ENCODE measurements at places on chromosomes 12 and 14.

- DNase-seq = peak; percentile 5
These were observed 2.0 kb upstream of the ART4 start for GRCh38 chr12:14845350-14845750.

DNA sequence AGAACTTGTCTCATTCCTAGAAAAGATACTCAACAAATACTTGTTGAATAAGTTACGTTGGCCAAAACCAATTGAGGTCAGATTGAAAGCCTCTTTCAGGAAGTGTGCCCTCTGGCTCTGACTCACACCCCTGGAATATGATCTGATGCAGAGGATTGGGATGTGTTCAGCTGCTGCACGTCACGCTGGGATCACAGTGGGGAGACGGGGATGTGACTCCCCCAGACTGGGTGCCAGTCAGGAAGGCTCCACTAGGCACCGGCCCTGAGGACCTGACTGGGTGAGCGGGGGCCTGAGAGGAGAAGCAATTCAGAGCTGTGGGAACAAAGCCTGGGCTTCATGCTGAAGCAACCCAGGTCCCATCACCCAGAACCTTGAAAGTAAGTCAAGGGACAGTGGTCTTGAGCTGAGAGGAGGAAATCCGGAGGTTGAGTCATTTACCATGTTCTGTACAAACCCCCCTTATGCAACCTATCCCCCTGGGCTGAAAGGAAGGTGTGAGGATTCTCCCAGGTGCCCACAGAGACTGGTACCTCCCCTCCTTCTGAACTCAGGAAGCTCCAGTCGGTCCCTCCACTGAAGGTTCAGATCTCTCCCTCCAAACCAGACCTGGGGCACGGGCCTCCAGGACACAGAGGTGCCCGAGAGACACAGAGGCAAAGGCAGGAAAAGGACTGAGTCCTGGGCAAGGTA is 3.9 kb downstream of the CEBPE start:
- DNase-seq = no peak

DNA sequence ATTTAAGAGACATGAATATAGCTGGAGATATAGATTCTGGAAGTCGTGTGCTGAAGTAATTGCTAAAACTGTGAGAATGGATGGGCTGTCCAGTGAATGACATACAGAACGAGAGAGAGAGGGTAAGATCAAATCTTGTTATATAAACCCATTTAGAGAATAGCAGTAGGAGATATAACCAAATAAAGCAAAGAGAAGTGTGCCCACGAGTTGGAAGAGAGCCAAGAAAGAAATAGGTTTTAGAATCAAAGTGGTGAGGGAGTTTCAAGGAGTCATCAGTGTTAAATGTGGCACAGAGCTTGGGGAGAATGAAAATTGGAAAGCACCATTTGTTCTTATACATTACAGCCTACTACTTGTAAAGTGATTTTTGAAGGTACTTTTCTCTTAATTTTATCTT is 19.2 kb downstream of the TOGARAM1 start:
- no peak for DNase-seq

- DNase-seq = no peak
These were observed 472.0 kb upstream of the TBX3 start for GRCh38 chr12:115155665-115156645.

DNA sequence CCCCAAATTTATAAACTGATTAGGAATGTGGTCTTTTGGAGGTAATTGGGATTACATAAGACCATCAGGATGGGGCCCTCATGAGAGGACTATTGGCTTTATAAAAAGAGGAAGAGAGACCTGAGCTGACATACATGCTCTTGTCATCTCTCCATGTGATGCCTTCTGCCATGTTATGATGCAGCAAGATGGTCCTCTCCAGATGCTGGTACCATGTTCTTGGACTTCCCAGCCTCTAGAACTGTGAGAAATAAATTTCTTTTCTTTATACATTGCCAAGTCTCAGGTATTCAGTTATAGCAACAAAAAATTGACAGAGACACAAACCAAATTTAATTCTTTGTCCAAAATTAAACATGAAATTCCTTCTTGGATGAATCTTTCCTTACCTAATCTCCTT is 92.9 kb downstream of the EFCAB11 start:
- no peak for DNase-seq

GRCh38 chr12:50659260-50659659 is 104.6 kb upstream of the ATF1 start:
- DNase-seq = no peak

DNA sequence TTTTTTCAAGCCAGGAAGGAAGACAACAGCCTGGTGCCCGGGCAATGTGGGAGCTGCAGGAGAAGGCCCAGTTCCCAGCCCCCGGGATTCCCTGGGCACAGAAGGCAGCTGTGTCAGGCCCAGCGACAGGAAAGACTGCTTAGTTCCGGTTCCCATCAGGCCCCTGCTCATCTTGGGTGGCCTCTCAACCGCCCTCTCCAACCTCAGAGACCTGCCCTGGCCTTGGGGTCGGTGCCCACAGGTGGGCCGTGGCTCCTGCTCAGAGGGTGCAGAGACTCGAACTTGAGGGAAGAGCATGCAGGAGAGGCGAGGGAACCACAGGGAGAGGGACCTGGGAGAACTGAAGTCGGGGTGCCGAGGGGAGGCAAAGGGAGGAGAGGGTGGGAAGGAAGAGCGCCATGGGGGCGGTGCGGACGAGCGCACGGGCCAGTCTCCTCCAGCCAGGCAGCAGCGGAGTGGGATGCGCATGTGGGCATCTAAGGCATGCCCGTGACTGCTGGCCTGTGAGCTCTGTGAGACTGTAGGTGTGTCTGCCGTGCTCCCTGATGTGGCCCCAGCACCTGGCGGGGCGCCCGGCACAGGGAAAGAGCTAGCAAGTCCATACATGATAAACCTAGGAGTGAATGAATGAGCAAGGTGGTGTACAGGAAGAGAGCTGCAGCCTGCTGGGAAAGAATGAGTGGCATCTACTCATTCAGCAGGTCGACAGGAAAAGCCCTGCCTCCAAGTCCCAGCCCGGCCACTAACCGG is 42.7 kb downstream of the SSH1 start:
- no peak for DNase-seq

- DNase-seq = peak; percentile 87
These were observed at the start of gene TMED10 for GRCh38 chr14:75176142-75176820. Gene TMED10, minus strand, starts transcription at chr14:75176612. Its CDS starts 33 bp downstream, at chr14:75176579.

DNA sequence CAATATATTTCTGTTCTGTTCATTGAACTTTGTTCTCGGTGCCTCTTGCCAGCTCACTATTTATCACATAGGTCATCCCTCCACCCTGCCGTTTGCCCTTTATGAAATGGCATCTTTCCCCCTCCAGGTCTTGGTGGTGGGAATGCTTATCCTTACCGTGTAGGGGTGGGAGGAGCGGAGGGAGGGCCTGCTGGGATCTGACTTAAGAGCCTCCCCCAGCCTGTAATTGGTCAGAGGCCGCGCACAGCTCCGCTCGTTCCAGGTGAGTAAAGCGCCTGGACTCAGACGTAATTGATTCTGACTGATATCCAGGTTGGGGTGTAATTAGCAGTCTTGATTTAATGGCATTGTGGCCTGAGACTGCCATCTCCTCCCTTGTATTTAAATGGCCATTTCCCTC is 185.3 kb downstream of the TSPAN9 start:
- DNase-seq = no peak

- no peak for DNase-seq
These were observed 8.5 kb upstream of the PLEKHH1 start for GRCh38 chr14:67524634-67524963.

- no peak for DNase-seq
These were observed 62.6 kb upstream of the CORO1C start for GRCh38 chr12:108793756-108794441.

DNA sequence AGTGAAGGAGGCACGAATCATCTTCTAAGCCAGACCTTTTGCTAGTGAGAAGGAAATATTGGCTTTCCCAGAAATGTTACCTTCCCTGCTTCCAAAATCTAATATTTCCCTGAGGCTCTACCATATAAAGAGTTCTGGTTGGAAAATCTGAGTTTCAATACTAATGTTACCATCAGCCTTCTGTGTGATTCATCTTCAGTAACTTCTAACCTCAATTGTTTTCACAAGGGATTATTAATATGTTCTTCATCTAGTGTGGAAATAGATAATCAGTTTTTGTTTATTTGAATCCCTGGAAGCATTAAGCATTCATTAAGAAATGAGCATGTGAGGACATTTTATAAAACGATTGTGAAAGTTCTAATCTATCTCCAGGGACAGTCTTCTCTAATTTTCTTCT is 720.9 kb downstream of the AACS start:
- DNase-seq = no peak

GRCh38 chr12:749751-750270 is 2.6 kb upstream of the WNK1 start:
- DNase-seq = no peak

GRCh38 chr12:63325757-63326156 is 174.8 kb upstream of the AVPR1A start:
- no peak for DNase-seq

GRCh38 chr14:44165286-44165685 is 341.8 kb downstream of the FSCB start:
- DNase-seq = no peak

DNA sequence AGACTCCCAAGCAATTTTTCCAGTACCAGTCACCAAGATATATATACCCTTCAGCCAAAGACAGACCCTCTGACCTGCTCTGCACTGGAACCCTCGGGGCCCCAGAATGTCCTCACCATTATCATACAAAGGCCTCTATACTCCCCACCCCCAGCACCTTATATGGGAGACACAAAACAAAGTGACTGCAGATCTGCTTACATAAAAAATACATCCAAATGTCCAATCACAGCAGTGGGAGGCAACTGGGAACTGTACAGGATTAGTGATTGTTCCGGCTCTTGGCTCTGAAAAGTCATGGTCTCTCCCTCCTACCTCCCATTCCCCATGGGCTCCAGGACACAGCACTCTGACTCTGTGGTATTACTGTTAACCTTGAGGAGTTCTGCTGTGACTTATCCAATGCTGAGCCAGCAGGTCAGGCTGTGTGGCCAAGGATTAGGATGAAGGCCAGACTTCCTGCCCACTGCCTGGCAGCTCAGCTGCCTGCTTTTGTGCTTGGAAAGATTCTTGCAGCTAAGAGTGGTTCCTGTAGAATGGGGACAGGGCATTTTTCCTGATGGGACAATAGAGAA is 13.7 kb downstream of the OXA1L start:
- DNase-seq = no peak

DNA sequence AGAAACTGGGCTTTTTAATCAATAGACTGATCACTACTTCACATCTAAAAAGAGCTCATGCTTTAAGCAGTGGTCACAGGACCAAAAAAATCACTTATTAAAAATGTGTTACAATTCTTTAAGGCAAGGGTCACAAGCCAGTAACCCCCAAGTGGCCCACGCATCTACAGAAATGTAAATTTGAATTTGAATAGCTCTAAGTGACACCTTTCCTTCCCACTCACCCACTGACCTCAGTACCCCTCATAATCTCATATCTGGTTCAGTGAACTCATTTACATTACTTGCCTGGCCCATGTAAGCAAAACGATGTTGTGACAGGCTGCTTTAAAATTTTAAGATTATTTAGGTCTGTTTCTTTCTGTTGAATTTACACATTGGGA is 27.4 kb downstream of the NELL2 start:
- no peak for DNase-seq

DNA sequence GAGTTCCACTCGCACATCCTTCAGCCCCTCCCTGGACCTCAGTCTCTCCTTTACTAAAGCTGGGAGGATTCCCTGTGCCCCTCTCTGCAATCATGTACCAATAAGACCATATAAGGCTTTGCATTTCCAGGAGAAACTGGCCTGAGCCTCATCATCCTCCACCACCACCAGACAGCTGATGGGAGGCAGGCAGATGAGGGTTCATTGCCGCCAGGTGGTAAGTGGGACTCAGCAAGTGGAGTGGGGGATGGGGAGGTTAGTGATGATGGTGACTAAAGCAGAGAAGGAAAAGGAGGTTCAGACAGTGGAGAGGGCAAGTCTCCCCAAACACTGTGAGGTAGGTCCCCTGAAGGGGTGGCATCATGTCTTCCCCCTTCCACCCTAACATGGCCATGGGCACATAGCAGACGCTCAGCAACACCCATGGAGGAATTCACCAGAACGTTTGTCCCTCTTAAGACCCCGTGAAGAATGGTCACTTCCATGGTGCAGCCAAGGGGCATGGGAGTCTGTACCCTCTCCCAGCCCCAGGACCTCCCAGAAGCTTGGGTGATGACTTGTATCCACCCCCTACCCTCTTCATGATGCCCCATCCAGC is 4.5 kb upstream of the TNFRSF1A start:
- DNase-seq = no peak

DNA sequence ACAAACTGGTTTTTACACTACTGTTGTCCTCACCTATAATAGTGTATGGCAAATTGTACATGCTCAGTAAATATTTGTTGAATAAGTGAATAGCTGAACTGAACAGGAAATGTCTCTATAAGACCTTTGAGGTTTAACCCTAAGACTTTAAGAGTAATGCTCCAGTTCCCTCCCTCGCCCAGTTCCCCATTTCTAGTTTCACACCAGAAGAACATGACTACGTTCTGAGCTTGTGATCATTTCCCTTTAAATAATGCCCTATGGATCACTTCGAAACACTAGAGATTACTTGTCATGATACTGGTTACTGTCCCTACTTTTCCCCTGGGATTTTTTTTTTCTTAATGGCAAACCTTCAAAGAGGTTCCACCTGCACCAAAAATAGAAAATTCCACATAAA is 69.3 kb downstream of the PRKD1 start:
- DNase-seq = no peak

DNA sequence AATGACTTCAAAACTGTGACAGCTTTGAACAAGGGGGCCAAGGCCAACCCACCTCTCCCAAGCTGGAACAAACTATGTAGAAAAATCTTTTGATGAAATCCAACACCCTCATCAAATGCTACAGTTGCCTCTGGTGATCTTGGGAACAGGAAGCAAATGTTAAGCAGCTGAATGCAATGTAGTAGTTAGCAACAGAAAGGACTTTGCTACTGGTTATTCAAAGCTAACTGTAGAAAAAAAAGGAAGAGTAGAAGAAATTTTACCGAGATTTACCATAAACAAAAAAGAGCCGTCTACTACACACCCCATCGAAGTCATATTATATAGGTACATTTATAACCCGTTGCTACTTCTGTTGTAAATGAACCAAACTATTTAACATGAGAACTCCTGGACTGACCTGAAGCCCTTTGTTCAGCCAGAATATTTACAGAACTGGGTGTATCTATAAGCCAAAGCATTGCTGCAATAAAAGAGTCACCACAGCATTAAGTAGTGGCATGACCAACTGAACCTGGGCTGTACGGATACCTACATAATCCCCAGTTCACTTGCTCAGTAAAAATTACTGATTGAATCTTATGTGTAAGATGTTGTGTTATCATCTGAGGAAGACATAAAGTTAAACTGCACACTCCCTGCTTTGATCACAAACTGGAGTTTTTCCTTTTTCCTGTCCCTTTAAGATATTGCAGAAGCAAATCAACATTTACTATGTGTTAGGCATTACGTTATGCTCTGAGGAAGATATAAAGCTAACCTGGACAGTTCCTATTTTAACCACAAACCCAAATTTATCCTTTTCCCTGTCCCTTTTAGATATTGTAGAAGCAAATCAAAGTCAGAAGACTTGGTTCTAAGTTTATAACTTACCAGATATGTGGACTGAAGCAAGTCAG is 25.1 kb downstream of the SYNJ2BP start:
- DNase-seq = no peak

DNA sequence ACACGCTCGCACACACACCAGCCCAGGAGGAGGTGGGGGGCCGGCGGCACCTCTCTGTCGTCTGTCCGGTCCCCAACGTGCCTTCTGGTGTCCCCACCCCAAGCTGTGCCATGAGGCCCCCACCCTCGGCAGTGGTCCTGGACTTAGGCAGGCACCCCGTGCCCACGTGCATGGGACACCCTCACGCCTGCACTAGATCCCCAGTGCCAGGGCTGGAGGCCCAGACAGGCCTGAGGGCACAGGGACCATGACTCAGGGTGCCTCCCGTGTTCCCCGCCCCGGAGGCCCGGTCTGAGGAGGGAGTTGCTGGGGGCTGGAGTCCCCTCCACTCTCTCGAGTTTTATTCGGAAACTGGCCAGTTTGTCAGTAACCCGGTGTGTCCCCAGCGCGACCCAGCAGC is 38.8 kb downstream of the LRCOL1 start:
- DNase-seq = no peak

All from stimulated activated CD4-positive, alpha-beta T cell treated with anti-CD3 and anti-CD28 coated beads, TNF-alpha, amount 100 ng/mL, for 4 hours (primary cell).